Caudate nucleus (tissue), 63 donors: ENCODE measurements at places on chromosomes 2 and 18.
A peak's percentile ranks its signal among the peaks of the same experiment; 100 is the strongest.

- DNase-seq: no peak
These were observed 1.6 kb downstream of the KANSL1L start for GRCh38 chr2:210169516-210170195.

GRCh38 chr2:2332381-2332780, 1.3 kb upstream of the MYT1L start:
- no peak for DNase-seq

GRCh38 chr2:86078774-86079545, 26.7 kb downstream of the POLR1A start:
- peak; percentile 35 for DNase-seq

- no peak for DNase-seq
These were observed 32.8 kb upstream of the PGAP1 start for GRCh38 chr2:196959281-196959680.

DNA sequence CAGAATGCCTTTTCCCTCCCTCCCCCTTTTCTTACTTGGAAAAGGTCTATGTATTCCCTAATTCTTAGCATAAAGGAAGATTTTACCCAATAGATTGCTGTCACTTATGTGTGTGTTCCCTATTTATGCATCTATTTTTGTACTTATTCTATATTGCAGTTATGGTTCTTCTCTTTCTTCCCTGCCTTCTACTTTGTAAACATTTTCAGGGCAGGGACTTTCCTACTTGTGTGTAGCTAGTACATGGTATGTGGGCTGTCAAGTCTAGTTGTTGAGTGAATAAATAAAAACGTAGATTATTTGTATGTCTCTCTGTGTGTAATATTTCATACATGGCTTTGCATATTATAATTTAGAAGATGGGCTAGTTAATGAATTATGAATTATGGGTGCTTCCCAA, 45.3 kb downstream of the PSMD14 start:
- no peak for DNase-seq
